ENCODE measurements at places on chromosomes 3 and 15.
A peak's percentile ranks its signal among the peaks of the same experiment; 100 is the strongest.

- DNase-seq, result no peak
These were observed 56.0 kb downstream of the FRMD4B start for GRCh38 chr3:69329892-69330291.

GRCh38 chr15:89747708-89748682 lies 3.1 kb downstream of the MESP1 start:
- no peak for DNase-seq

DNA sequence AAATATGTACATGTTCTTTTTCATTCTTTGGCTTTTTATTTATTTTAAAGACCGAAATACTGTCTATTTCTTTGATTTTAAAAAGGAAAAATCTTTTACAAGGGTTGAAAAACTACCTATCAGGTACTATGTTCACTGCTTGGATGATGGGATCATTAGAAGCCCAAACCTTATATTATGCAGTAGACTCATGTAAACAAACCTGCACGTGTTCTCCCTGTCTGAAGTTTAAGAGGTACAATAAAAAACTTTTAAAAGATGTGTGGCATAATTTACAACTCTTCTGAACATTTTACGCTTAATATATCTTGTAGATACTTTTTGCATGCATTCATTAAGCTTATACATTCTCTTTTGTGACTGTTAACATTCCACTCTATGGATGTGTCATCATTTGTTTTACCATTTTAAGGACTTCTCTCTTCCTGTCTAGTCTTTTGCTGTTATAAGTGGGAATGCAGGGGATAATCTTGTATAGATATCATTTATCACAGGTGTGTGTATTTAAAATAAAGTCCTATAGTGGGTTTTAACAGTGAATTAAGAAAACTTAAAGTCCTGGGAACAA lies 6.2 kb downstream of the MGA start:
- DNase-seq, result no peak

- no peak for DNase-seq
These were observed 87.0 kb upstream of the ZNF280D start for GRCh38 chr15:56820333-56820732.

GRCh38 chr3:79515072-79515471 lies 252.7 kb downstream of the ROBO1 start:
- DNase-seq, result no peak

DNA sequence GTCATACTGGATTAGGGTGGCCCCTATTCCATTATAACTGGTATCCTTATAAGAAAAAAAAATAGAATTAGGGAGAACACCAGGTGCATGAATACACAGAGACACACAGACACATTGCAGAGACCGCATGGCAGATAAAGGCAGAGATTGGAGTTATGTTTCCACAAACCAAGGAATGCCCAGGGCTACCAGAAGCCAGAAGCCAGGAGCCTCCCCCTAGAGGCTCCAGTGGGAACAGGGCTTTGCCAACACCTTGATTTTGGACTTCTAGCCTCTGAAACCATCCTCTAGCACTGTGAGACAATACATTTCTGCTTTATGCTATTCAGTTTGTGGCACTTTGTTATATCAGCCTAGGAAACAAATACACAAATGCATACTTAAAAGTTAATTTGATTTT lies 10.4 kb downstream of the GOLM2 start:
- no peak for DNase-seq

DNA sequence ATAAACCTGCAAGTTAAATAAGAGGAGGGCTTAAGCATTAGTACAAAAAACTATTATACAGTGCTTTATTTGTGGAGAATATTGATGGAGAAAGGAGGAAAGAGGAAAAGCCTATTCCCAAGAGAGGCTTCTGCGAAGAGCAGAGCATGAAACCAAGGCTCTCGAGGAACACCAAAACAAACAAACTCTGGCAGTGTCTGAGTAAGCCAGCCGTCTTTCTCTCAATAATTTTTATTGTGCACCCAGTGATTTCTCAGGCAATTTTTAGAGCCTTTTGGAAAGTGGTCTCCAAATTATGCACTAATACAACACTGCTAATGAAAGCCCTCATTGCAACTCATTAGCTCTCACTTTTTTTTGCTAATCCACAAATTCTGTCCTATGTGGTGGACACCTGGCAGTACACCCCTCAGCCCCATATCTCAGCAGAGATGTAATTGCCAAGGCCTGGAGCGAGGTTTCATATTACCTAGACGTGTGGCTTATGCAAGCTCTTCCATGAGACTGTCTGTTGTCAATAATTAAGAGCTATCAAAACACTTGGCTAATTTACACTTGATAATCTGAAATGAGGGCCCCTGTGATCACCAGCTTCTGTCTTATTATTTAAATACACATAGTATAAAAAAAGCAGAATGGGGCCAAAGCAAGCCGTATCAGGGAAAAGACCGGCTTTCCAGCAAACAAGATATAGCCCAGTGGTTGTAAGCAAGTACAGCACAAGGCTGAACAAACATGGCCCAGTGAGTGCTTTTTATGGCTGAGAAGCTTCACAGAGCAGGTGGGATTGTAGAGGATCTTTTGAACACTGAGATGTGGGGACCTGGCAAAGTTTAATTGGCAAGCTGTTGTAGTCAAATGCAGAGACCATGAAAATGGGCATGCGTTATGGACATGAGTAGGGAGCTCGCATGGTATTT lies 216.9 kb downstream of the ROBO2 start:
- DNase-seq, result no peak

DNA sequence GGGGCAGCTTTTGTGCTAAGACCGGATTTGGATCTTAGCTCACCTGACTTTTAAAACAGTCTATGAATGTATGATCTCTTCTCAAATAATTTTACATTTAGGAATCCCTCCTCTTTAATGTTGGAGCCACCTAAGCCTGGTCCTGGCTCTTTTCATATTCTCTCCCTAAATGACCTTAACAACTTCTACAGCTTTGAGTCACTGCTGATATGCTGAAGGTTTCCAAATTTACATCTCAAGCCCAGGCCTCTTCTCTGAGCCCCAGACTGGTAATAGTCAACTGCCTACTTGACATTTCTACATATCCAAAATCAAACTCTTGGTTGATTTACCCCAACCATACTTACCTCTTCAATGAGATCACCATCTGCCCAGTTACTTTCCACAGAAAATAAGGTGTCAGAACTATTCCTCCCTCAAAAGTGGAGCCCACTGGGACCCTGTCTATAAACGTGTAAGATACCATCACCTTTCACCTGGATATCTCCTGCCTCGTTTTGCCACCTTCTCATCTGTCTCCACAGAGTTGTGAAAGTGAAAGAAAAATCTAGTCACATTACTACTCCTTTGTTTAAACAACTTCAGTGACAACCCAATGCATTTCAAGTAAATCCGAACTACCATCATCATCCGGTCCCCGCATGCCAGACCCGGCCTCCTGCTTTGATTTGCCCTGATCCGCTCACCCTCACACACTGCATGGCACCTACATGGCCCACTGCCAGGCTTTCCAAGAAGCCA lies 48.8 kb downstream of the UBP1 start:
- DNase-seq, result peak; percentile 17

DNA sequence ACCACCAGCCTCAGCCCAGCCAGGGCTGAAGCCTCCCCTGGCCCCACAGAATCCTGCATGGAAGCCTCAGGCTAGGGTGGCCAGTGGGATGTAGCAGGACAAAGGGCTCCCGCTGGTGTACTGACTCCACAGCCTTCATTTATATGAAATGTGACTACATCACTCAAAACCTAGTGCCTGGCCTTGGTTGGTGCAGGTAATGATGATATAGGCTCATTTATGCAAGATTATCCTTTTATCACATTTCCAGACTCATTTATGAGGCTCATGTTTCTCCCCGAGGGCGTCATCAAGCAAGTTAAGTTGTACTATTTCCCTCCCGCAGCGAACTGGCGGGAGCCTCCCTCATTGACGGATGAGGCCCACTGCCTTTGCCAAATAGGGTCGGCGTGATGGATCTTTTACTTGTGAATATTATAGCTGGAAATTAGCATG lies 179.1 kb upstream of the SMAD3 start:
- DNase-seq, result no peak

DNA sequence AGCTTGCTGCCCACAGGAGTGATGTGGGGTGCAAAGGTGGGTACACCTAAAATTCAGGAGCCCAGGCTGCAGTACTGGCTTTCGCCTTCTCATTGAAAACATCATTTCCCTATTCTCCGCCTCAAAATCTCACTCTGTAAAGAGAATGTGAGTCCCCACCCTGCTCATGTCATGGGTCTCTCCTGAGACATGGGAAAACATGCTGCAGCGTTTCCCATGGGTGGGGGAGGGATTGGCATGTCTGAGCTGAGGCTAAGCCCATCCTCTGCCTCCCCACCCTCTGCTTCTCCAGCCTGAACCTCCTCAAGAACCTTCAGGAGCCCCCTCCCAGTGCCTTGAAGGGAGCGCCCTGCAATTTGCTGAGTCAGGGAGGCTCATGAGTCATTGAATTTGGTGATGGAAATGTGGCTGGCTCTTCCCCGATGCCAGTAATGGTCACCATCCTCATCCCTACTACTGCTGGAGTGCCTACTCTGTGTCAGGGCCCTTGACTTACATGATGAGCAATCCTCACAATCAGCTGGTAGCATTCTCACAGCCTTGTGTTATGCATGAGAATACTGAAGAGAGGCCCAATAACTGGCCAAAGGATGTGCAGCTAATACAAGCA lies 28.8 kb downstream of the WNT5A start:
- no peak for DNase-seq

- DNase-seq, result no peak
These were observed 7.9 kb downstream of the DGKG start for GRCh38 chr3:186354100-186354499.

- DNase-seq, result peak; percentile 20
These were observed 33.3 kb downstream of the CCNB2 start for GRCh38 chr15:59138243-59138642.

DNA sequence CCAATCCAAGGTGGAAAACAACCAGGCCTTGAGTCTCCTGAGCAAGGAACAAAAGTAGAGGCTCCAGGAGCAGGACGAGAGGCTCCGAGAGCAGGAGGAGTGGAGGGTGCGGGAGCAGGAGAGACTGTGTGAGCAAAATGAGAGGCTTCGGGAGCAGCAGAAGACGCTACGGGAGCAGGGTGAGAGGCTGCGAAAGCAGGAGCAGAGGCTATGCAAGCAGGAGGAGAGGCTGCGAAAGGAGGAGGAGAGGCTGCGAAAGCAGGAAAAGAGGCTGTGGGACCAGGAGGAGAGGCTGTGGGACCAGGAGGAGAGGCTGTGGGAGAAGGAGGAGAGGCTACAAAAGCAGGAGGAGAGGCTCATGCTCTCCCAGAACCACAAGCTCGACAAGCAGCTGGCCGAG lies 60.3 kb upstream of the UBE2Q2 start:
- no peak for DNase-seq

GRCh38 chr3:100609305-100609704 lies at the start of gene ADGRG7:
Gene ADGRG7 (plus strand): TSS chr3:100609601. CDS start chr3:100609857, 256 bp downstream.
- no peak for DNase-seq

DNA sequence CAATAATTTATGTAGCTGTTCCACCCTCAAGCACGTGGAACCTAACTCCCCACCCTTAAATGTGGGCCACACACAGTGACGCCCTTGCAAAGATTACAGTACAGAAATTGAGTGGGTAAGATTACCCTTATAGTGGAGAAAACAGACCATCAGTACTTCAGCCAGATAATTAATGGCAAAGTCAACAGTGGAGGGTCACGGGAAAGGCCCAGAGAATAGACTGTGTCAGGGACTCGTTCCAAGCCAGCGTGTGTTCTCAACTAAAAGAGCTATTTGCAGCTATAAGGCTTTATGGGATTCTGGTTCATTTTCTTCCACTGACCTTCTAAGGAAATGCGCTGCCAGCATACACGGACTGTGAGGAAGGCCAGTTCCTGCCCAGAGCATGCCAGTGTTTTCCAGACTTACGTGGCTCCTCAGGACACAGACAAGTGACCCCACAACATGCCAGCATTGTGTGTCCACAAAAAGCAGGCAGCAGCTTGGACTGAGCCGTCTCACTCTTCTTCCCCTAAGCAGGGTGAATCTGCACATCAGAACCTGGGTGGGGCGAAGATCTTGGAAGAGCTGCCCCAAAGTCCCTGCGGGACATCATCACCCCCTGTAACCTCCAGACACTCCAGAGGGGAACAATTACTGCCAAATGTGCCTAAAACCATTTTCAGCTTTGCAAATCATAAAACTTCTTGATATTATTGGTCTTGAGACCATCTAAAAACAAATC lies 428.5 kb downstream of the OCA2 start:
- no peak for DNase-seq

GRCh38 chr3:56415652-56416051 lies 52.6 kb downstream of the ERC2 start:
- no peak for DNase-seq

DNA sequence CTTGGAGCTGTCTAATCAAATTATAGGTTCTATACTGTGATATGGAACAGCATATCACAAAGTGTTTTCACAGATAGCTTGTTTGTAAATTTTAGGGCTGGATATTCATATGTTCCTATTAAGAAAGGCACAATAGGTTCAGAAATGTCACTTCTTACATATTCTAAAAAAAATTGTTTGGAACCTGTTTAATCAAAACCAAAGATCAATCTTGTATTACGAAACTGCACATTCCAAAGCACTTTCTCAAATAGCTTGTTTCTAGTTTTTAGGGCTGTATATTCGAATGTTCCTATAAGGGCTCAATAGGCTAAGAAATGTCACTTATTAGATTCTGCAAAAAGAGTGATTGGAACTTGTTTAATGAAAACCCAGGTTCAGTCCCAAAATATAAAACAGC lies 67.4 kb upstream of the OSBPL11 start:
- DNase-seq, result no peak

GRCh38 chr3:20307383-20307782 lies 121.4 kb upstream of the SGO1 start:
- no peak for DNase-seq

- DNase-seq, result no peak
These were observed 83.9 kb downstream of the RGMA start for GRCh38 chr15:93005133-93005532.

DNA sequence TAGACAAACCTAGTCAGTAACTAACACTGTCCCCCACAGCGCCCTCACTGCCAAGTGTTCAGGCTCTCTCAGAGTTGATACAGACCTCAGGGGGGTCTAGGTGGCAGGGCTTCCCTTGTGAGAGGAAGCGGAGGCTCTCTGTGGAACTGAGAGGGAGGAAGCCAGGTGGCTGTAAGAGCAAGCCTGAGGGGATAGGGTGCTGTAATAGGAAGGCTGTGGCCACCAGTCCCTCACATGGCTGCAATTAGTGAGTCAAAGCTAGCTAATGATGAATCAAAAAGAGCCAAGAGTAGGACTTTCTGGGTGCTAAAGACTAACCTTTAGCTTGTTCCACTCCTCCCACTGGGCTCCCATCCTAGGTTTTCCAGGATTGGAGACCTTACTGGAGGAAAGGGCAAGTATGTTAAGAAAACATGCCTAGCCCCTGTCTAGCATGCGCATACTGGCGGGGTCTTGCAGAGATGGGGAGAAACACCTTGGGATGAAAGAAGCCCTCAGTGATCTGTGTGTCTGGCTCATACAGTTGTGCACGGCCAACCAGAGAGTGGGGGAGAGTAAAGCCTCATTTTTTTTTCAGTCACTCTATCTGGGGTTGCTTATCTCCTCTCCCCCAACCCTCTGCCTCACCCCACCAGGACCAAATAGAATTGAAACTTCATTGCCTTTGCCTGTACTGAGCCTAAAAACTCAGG lies 13.3 kb upstream of the SOX2 start:
- no peak for DNase-seq

GRCh38 chr3:149971403-149972075 lies 844 bp upstream of the PFN2 start:
- peak; percentile 16 for DNase-seq

GRCh38 chr3:158769952-158770740 lies 31.7 kb upstream of the MFSD1 start:
- no peak for DNase-seq

GRCh38 chr3:17175187-17175807 lies 290.5 kb downstream of the PLCL2 start:
- DNase-seq, result no peak

- no peak for DNase-seq
These were observed 513 bp downstream of the SS18L2 start for GRCh38 chr3:42590989-42591756.

Data from T-helper 1 cell (primary cell).